ENCODE measurements at places on chromosomes 2 and 18.

- no peak for DNase-seq
These were observed 36.4 kb upstream of the GCG start for GRCh38 chr2:162188451-162188850.

- DNase-seq, result no peak
These were observed 153.4 kb downstream of the CAPN13 start for GRCh38 chr2:30653847-30654246.

GRCh38 chr18:12283256-12283655 is 24.8 kb upstream of the TUBB6 start:
- DNase-seq, result no peak

- DNase-seq, result no peak
These were observed 112.4 kb upstream of the UPP2 start for GRCh38 chr2:157989227-157989626.

GRCh38 chr2:232574674-232575403 is 24.4 kb downstream of the EIF4E2 start:
- no peak for DNase-seq

GRCh38 chr2:171412571-171413175 is 21.1 kb downstream of the METTL8 start:
- no peak for DNase-seq

DNA sequence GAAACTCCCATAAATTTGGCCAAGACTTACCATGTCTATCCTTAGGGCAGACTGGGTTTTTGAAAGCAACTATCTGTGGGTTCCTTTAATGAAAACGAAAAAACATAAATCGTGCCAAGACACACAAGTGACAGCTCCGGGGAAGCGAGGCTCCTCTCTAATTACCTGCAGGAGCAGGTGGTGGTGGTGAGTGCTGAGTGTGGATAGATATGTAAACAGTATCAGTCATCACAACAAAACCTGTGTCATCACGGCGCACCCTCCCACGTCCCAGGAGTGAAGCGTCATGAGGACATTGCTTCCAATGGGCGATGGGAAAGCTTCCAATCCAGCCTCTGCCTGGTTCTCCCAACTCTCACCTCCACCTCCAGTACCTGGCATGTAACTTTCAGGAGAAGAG is 31.3 kb downstream of the ACKR3 start:
- DNase-seq, result no peak

DNA sequence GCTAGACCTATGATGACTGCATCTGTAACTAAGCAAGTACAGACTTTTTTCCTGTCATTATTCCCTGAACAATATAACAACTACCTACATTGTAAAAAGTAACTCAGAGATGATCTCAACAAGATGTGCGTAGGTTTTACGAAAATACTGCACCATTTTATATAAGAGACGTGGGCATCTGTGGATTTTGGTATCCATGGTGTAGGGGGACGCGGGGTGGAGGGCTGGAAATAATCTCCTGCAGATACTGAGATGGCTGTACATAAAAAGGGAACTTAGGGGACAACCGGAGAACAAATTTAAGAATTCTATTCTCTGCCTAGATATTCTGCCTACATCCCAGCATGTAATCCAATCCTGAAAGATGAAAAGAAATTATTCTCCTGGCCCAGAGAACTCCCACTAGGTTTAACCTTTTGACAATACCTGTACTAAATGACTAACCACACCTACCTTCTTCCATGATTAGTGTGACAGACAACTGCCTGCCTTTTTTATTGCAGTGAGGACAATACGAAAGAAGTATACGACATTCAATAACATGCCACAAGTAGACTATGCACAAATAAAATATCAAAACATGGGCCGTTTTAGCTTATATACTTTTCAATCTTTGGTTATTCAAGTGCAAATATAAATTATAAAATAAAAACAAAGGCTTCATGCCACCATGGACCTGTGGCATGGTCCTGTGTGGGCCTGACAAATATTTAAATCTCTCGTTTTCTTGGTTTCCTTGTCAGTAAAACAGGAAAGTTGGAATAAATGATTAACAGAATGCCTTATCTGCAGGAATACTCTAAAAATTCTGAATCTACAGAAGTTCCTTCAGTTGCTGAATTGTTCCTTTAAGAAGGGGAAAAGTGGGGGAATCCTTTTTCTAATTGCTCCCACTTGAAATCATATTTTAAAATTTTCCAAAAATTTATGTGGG is 46.3 kb downstream of the RTN4 start:
- DNase-seq, result no peak

DNA sequence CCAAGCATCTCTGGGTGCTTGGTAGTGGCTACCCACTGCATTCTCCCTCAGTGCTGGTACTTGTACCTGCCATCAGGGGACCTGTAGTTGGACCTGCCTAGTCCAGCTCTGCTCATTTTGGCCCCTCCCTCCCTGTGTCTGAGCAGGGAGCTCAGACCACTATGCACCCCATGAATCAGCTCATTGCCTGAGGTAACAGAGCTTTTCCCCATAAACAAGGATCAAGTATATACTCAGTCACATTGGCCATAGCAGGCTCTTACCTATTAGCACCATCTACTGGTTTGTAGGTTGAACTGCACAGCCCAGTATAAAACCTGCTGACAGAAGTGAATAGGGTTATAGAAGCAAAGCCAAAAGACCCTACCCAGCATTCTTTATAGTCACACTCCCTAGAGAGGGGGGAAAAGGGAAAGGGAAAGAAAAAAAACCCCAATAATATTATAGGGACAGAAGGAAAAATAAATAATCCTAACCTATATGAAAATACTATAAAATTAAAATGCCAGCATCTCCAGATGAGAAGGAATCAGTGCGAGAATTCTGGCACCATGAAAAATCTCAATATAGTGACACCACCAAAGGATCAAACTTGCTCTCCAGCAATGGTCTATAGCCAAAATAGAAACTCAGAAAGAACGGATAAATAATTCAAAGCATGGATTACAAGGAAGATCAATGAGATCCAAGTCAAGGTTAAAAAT is 6.9 kb upstream of the FLACC1 start:
- no peak for DNase-seq

GRCh38 chr2:58027029-58027428 is 19.6 kb upstream of the VRK2 start:
- DNase-seq, result no peak

- no peak for DNase-seq
These were observed 220.8 kb downstream of the ALK start for GRCh38 chr2:29700560-29700959.

DNA sequence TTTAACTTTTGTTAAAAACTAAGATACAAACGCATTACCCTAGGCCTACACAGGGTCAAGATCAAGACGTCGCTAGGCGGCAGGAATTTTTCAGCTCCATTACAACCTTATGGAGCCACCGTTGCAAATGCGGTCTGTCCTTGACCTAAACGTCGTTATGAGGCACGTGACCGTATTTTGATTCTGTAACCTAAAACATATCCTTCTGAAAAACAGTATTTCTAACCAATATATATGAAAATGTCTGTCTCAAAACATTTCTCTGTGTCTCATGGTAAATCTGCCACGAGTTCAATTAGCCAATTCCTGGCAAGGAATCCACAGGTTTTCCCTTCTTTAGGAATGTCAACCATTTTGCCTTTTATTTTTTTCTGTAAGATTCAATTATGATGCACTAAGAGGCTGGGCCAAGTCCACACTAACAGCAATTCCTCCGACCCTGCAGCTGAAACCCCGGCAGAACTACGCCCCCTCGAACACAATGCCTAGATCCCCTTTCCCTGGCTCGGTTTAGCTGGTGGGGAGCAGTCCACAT is 1.7 kb downstream of the RTN4 start:
- DNase-seq, result no peak

DNA sequence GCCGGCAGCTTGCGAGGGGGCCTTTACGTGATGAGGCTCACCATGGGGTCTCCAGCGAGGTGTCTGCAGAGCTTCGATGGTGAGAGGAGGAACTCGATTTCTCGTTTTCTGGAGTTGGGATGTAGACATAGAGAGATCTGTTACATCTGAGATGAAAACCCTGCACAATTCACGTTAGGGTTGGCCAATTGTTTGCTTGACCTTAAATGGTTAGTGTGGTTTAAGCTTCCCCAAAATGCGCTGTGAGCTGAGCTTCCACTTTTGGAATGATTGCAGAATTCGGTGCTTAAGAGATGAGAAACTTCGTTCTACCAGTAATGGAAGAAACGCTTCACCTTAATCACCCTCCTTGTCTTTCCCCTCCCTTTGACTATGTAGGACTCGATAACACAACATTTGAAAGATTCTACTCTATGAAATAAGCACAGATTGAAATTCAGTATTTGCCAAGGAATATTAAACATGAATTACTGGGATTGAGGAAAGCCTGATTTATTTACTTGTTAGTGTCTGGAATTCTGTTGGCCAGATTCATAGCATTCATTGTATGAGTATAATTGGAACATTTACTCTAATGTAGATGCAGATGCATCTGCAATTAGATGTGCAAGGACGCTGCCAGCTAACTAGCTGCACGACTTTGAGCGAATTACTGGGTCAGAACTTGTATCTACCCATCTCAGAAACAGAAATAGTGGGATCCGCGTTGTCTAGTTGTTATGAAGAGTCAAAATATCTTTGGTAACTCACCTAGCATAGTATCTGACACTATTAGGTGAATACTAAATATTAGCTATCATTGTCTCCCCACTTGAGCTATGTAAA is 1.6 kb upstream of the KLF7 start:
- no peak for DNase-seq

GRCh38 chr2:62897187-62897827 is 153.3 kb upstream of the OTX1 start:
- DNase-seq, result no peak

DNA sequence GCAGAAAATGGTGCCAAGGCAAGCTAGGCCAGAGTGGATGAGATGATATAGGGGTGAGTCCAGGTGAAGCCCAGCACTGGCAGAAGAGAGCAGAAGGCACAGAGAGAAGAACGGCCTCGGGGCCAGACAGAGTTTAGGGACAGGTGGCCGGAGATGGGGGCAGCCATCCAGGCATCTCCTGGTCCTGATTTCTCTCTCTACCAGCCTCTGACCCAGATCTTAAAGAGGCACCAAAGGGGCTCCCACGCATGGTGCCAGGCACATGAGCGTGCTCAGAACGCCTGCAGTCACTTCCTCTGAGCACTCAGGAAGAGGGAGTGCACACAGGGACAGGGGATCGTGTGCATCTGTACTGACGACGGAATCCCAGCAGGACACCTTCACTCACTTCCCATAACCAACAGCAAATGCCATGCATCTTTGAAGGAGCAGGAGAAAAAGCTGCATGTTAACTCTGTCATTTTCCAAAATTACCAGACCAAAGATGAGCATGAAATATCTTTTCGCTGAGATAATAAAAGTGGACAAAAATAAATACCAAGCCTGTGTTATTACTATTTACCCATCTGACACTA is 427.8 kb upstream of the MYT1L start:
- no peak for DNase-seq

DNA sequence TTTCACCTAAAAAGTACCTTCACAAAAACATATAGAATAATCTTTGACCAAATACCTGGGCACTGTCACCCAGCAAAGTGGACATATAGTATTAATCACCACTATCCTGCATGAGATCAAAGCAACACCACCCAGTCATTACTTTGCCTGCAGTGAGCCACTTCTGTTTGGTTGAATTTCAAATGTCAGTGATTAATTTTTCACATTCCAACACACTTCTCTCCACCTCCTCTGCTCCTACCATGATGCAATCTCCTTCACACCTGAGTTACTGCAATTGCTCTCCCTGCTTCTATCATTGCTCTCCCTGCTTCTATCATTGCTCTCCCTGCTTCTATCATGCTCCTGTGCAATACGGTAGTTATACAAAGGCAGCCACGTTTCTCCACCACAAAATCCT is 106.1 kb upstream of the NETO1 start:
- DNase-seq, result no peak

DNA sequence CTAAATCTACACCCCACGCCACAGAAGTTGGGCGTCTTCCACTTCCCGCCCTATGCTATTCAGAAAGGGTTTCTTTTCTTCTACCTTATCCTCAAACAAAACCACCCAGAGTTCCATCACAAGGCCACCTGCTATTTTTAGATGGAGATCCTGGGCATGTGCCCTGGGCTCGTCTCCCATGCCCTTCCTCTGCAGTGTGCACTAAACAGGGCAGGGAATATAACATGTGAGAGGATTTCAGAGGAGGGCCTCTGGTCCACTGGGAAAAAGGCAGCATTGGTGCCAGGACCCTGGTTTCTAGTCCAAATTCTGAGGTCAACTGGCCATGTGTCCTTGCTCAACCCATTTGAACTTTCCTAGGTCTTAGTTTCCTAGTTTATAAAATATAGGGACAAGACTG is 320.0 kb downstream of the NCKAP5 start:
- DNase-seq, result no peak

GRCh38 chr18:55455938-55456337 is 132.1 kb downstream of the TCF4 start:
- no peak for DNase-seq

DNA sequence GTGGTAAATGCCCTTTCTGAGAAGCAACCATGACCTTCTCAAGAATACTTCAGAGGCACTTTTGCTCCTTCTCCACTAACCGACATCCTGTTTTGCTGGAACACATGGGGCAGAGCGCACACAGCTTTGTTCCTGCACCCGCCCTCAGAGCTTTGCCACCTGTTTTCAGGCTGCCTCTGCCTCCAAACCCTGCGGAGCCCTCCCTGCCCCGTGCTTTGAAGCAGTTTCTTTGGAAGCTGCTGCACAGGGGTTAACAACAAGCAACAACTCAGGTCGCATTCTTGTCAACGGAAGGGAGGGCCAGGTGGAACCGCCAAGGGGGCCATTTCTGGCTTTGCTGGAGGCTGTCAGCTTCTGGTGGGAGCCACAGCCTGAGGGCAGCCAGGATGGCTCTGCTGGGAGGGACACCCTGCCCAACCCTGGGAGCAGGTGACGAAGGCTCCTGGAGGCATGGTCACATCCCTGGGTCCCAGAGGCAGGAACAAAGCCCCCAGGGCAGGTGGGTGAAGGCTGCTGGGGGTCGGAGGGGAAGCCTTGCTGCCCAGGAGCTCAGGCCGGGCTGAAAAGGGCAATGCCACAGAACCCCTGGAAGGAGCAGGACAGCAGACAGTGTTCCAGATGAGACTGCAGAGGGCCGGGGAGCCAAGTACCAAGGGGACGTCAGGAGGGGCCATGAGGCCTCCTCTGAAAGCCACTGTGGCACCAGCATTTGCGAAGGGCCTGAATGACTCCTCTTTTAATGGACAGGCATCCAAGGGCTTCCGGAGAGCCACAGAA is 46.8 kb downstream of the MRPS5 start:
- no peak for DNase-seq

DNA sequence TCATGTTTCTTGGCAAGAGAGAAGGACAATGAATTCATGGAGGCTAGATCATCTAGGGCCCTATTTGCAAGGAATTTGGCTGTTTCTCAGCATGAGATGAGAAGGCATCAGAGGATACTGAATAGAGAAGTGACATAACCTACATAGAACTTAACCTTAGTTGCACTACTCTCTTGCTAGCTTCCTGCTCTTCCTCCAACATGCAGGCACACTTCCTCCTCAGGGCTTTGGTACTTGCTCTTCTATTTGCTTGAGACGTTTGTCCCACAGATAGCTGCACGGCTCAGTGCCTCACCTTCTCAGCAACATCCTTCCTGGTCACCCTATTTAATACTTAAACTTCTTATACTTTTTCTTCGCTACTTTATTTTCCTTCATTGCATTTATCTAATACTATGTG is 20.0 kb upstream of the LANCL1 start:
- no peak for DNase-seq

All from T-helper 17 cell (primary cell).